ENCODE measurements at places on chromosomes 3 and 15.

- no peak for DNase-seq
These were observed 365.0 kb downstream of the FOXP1 start for GRCh38 chr3:71218508-71218907.

GRCh38 chr3:13673207-13673606 is 124.3 kb downstream of the FBLN2 start:
- peak; percentile 39 for DNase-seq

- DNase-seq, result peak; percentile 88
These were observed 8.0 kb upstream of the ANKRD28 start for GRCh38 chr3:15805756-15806266.

DNA sequence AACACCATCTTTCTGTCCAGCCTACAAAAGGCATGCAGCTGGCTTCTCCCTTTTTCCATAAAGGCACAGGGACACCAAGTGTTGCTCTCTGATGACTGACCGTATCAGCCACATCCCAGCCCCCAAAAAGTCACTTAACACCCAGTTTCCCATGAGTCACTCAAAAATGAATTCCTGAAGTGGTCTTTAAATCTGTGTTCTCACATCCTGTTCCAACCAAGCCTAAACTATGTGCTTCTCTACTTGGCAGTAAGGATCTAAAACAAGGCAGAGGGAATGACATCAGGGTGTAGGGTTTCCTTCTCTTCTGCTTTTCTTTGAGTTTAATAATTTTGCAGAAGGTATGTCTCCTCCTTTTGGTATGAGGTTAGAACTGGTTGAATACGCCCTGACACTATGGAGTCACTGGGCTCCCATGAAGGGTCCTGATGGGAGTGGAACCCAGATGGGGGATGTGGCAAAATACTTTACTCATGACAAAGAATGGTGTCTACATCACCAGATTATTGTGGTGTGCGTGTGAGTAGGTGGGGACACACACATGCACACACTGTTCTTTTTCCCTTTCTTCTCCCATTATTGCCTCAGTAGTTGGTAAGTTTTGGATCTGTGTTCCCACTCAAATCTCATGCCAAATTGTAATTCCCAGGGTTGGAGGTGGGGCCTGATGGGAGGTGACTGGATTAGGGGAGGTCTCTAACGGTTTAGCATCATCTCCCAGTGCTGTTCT is 35.6 kb upstream of the CCK start:
- no peak for DNase-seq

GRCh38 chr3:99686955-99687612 is 48.7 kb downstream of the COL8A1 start:
- DNase-seq, result peak; percentile 77

- DNase-seq, result peak; percentile 34
These were observed 405.8 kb downstream of the IGSF11 start for GRCh38 chr3:118628704-118629341.

DNA sequence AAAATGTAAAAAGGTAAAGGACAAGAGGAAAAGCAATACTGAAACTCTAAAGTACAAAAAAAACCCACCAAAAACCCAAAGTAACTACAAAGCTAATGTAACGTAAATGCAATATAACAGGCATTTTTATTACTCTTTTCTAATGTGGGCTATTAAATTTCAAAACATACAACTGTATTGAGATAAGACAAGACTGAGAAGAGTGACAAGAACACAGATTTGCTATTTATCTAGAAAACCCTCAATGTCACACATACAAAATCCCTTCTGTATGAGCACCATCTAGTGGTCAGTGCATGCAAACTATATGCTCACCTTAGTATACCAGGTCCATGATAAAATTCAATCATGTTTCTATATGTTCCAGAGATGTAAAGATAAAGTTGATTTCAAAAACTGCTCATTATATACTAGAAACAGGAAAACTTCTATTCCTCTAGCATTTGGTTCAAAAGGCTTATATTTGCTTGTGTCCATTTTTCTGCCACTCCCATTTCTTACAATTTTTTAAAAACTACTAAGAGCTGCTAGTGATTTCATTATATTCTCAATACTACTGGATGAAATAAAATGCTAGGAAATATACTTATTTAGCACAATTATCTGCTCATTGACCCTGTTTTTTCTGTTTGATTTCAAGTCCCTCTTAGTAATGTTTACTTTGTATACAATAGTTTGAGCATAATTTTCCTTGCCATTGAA is 111.4 kb downstream of the DLG1 start:
- DNase-seq, result peak; percentile 71

DNA sequence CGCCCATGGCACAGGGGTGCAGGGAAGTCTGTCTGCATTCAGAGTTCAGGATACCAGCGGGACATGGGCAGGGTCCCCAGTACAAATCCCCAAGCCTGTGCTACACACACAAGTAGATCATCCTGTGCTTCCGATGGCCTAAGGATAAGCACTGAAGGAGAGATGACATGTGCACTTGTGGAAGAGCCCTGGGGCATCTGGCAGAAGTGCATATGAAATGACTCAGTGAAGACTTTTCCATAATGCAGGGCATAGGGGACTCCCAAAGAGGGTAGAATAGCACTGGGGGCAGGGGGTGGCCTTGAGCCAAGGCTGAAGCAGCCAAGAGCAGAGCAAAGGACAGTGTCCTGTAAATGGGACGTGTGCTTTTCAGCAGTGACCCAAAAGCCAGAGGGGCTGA is 22.9 kb downstream of the ADAMTS17 start:
- DNase-seq, result no peak

GRCh38 chr3:64972793-64973192 is 285.0 kb upstream of the ADAMTS9 start:
- DNase-seq, result no peak

DNA sequence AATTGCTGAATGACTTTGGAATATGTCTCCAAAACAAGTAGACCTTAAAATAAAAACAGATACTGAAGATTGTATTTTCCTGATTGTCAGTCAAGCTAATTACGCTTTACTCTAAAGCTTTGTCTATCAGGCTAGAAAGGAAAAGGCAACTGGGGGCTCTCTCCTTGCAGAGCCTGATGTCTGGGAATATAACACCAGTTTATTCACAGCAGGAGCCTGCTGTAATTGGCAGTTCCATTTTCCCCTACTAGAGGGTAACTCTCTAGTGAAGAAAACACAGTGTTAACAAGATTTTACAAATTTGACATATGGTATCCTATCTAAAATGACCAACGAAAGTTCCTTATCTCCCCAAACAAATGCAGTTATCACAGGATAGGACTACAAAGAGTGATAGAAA is 158.8 kb downstream of the PDZRN3 start:
- DNase-seq, result no peak

- DNase-seq, result no peak
These were observed 80.7 kb upstream of the TBL1XR1 start for GRCh38 chr3:177278016-177278415.

DNA sequence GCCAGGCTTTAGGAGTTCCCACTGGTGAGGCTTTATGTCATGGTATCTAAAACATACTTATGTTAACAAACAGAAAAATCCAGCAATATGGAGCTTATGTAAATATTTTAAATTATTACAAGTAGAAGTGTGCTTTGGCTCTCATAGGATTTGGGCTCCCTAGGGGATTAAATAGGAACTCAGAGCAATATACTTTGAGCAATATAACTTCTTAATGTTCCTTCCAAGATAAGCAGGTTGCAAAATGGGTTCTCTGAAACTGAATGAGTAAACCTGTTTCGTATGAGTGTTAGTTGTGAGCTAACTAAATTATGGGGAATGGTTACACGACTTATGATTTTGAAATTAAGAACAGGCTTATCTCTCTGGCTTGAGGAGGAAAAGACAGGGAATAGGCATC is 366.1 kb upstream of the ZNF385D start:
- DNase-seq, result no peak

DNA sequence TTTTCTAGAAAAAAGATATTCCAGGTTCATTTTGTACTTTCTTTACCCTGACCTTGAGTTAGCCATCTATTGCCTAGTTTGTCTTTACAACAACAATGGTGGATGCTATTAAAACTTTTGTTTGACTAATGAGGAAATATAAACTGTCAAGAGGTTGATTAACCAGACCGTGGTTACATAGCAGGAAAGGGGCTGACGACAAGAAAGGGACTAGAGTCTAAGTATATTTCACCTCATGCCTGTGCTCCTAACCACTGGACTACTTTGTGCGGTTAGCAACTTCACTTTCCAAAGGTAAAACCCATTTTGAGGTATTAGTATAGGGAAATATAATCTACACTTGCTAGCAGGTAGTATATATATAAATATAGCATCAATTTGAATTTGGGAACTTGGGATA is 327.1 kb downstream of the SATB1 start:
- DNase-seq, result no peak

GRCh38 chr15:99485992-99486370 is 79.8 kb upstream of the MEF2A start:
- DNase-seq, result no peak

DNA sequence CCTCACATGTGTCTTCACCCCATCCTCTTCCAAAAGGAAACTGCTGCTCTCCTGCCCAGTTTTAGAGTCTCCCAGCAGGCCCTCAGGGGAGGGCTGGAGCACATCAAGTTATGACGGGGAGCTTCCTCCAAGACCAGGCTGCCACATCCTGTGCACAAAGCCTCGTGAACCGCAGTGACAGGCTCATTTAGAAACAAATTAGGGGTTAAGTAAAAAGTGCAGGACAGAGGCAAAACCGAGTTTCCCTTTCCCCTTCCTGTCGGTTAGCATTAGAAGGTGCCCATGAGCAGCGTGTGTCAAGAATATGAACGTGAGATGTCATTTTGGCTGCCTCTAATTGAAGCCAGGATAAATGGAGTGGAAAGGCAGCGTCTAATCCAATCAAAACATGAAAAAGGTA is 199.7 kb downstream of the ARRDC4 start:
- DNase-seq, result no peak

Data from ELR (cell line).